Stimulated activated CD4-positive, alpha-beta T cell treated with anti-CD3 and anti-CD28 coated beads, Interleukin-15, amount 100 ng/mL, for 48 hours (primary cell): ENCODE measurements at places on chromosomes 2 and 18.

GRCh38 chr2:82494739-82495138 is 1964.3 kb downstream of the SUCLG1 start:
- no peak for DNase-seq

DNA sequence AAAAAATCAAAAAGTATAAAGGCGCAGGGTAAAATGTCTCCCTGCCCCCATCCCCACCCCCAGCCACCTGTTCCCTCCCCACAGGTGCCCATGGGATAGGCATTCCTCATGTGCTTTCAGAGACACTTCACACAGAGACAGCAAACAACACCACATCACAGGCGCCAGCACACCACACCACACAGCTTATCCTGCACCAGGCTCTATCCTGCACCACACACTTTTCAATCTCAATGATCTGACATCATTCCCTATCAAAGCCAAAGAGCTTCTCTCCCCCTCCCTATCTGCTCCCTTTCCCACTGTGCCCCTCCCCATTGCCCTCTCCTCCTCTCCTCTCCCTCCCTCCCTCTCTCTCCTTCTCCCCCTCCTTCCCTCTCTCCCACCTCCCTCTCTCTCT is 15.5 kb downstream of the FAM178B start:
- DNase-seq: no peak

- DNase-seq: no peak
These were observed 850.7 kb downstream of the NRXN1 start for GRCh38 chr2:50181212-50181611.

DNA sequence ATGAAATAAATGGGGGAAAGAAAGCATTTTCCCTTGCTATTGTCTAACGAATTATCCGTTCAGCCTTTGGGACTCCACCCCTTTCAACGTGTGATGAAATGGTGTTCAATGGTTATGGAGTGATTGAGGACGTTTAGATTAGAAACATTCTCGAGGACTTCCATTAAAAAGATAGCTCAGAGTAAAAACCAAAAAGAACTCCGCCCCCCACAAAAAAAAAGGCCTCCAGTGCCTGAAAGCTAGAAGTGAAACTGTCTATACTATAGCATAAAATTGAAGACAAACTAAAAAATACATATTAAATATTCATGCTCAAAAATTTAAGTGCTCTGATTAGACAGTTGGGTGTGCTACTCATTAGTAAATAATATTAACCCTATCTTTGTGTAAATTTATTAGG is 3.0 kb upstream of the ZNF516 start:
- no peak for DNase-seq

GRCh38 chr2:124027182-124027581 is 2.1 kb downstream of the CNTNAP5 start:
- DNase-seq: no peak

DNA sequence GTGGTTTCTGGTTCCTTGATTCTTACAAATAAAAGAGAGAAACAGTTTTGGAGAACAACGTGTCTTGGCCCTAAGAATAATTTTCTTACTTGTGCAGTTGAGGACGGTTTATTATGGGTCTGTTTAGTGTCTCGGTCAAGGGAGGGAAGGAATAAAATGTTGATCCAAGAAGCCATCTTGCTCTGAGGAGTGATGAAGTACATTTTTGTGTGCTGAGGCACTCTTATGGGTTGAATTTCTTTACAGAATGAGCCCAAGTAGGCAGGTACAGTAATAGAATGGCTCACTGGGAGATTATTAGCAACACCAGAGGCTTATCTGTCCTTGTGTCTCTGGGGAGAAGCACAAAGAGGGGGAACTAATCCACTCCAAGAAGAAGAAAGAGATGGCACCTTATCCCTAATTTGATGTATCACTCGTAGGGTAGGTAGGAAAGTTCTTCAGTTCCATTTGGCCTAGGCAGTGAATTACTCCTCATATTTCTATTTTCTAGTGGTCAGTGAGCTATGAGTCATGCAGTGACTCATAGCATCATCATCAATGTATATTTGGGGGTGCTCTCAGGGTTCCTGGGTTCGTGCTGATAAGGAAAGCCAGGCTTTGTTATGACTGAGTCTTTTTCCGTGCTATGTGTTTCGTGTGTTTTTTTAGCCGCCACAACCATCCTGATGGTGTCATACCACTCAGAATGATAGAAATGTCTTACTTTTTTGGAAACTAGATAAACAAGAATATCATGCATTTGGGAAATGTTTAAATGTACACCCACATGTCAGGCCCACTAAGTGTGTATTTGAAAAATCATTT is 250.1 kb upstream of the CTAGE1 start:
- DNase-seq: no peak

DNA sequence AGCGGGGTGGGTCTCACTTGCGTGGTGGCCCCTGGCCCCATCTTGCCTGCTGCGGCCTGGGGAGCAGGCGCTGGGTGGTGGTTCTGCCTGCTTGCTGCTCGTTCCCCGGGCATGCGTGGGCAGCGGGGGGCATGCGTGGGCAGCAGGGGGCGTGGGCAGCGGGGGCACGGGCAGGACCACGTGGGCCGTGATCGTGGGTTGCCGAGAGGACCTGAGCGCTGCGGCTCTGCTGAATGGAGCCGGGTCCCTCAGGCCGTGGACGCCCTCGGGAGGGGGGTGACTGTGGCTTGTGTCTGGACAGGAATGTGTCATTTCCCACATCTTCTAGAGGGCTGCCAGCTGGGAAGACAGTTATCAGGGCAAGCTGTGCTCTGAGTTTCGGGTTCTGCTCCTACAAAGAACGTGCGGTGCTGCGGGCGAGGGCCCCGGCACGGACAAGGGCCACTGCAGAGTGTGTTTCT is 8.3 kb upstream of the GAL3ST2 start:
- no peak for DNase-seq

DNA sequence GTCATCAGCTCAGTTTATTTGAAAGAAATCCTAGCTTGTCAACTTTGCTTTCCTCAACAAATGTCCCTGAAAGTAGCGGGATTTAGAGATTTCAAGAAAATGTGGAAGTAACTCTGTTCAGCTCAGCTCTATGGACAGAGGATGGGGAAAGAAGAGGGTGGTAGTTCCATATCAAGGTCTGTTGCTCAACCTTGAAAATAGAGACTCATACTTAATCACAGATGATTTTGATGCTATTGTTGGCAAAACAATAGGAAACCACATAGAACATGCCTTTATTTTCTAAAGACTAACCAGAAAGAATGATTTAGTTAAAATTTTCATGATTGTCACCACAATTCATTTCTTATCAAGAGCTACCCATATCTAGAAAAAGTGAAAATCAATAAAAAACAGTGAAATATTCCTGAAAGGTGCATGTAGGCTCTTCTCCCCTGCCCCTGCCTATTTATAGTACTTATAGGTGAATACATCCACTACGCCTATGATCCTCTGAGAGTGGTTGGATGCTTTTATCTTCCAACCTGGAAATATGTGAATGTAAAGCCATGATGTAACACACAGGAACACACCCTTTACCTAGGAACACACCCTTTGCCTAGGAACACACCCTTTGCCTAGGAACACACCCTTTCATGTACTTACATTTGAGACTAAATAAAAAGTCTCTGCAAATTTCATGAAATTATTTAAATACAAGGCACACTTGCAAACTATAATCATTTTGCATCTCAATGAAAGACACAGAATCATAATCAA is 65.8 kb downstream of the ETAA1 start:
- no peak for DNase-seq

GRCh38 chr2:65536596-65536995 is 104.2 kb upstream of the SPRED2 start:
- DNase-seq: no peak

DNA sequence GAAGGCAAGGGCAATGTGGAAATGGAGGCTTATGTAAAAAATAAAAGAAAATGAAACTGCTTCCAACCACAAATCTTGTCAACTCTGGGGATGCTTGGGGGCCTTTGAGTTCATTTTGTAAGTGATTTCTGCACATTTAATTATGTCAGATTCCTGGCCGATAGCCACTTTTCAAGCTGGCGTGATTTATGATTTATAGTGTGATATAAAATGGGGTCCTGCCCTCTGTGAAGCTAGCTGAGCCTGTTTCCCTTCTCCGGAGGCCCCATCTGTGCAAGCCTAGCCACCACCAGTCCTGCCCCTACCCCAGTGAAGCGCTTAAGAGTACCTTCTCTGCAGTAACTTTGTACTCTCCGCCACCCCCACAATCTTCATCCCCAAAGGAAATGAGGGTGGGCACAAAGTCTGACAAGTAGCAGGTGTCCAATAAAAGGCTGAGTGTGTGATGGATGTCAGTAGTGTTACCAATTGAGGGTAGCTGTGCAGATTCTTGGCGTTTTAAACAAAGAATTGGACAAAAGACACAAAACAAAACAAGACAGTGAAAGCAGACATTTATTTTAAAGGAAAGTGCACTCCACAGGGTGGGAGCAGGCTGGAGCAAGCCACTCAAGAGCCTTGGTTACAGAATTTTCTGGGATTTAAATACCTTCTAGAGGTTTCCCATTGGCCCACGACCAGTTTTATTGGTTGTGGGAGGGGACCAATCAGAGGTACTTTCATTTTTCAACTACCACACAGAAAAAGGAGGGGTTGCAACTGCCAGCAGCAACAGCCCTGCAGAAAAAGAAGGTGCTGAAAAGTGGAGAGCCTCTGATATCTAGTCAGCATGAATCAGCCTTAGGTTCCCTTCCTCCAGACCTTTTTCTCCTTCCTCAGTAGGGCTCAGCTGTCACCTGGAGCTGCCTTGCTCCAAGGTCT is 39.0 kb upstream of the SIX3 start:
- no peak for DNase-seq

DNA sequence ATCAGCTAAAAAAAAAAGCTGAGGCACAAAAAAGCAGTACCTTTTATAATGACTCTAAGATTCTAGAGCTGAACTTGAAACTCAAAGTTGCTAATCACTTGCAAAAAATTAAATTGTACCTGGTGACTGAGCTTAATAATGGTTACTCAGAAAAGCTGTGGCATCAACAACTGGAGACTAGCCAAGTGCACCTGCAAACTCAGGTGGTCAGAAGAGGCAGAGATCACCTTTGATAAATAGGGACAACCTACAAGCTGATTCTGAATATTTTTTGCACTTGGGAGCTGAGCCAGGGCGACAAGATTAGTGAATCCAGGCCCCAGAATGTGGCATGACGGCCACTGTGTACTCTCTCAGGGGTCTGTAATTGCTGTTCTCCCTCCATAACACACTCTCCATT is 3.0 kb downstream of the ABHD3 start:
- DNase-seq: no peak

DNA sequence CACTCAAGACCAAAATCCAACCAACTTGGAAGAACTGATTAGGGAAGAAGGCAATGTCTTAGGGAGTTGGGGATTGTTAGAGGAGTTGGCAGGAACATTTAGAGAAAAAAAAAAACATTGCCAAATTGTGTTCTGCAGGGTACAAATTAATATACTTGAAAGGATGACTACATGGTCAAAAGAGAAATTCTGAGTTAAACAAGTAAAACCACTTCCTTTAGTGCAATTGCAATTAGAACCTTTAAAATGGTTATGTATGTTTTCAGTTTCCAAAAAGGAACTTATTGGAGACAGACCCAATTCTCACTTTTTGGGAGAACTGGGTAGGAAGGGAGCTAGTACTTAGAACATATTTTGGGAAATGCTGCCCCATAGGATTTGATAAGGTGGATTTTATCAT is 137.9 kb downstream of the GPD2 start:
- no peak for DNase-seq

DNA sequence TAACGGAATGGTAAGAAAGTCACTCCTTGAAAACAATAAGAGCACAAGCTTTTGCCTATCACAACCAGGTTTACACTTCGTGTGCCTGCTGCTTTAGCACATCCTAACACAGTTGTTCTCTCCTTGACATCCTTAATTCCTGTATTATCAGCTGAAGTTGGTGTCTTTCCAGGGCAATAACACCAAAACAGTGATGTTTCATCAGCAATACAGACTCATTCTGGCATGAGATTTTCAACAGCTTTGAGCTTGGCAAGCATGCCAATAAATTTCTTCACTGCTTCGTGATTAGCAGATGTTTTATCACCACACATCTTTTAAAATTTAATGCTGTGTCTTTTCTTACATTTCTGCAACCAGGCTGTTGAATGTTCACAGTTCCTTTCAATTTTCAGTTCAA is 148.4 kb downstream of the EIPR1 start:
- no peak for DNase-seq

GRCh38 chr2:157194844-157195243 is 62.7 kb upstream of the GALNT5 start:
- DNase-seq: no peak

- no peak for DNase-seq
These were observed 741.3 kb upstream of the RAB6C start for GRCh38 chr2:129237966-129238725.

- DNase-seq: no peak
These were observed 19.5 kb downstream of the BCL2 start for GRCh38 chr18:63299837-63300745.

- DNase-seq: no peak
These were observed 8.6 kb downstream of the LRATD1 start for GRCh38 chr2:14641116-14641515.

- DNase-seq: no peak
These were observed 2896.7 kb upstream of the TEKT4 start for GRCh38 chr2:91974401-91975129.

- DNase-seq: no peak
These were observed 63.0 kb upstream of the SMAD2 start for GRCh38 chr18:47993409-47993808.

DNA sequence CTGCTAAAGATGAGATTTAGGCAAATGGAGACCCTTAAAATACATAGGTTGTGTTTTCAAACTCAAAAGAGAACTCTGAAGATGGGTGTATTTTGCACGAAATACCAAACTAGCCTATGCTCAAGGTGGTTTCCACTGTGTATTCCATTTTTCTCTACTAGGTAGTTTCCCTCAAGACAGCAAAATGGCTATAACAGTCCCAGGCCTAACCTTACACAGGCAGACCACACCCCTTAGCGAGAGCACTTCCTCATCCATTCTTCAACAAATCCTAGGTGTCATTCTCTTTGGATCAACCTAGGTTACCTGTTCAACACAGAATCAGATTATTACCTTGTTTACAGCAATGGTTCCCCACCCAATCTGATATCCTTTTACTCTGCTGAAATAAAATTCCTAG is 42.6 kb downstream of the HNRNPLL start:
- no peak for DNase-seq

DNA sequence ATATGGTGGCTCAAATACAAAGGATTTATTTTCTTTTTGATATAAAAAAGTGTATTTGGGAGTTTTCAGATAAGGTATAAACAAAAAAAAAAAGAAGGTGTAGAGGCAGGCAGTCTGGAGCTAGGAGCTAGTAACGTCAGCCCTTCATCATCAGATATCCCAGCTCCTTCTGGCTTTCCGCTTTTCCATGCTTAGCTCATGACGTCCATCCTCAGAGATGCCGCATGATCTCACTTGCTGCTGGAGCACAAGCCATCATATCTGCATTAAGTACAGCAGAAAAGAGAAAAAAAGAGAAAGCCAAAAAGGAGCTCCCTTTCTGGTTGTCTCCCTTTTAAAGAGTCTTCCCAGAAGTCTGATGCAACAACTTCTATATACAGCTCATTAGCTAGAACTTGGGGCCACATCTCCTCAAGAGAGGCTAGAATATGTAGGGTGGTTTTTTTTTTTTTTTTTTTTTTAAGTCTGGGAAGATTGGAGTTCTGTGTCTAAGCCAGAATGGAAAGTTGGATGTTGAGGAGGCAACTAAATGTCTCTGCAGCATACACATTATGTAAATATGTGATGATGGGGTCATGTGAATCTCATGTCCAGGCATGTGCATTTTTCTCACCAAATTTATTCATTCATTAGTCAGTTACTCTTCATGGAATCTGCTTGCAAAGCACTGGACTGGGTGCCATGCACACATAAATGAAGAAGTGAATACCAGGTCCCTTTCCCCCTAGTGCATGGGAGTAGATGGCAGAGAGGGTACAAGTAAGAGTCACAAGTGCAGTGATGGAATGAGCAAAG is 52.3 kb downstream of the DDX1 start:
- no peak for DNase-seq
